ENCODE measurements at places on chromosomes 5 and 9. TPM values are rescaled to one million over a fixed set of nuclear protein-coding genes. Genes with fewer than 3 reads are reported as not detected.
A peak's percentile ranks its signal among the peaks of the same experiment; 100 is the strongest.

DNA sequence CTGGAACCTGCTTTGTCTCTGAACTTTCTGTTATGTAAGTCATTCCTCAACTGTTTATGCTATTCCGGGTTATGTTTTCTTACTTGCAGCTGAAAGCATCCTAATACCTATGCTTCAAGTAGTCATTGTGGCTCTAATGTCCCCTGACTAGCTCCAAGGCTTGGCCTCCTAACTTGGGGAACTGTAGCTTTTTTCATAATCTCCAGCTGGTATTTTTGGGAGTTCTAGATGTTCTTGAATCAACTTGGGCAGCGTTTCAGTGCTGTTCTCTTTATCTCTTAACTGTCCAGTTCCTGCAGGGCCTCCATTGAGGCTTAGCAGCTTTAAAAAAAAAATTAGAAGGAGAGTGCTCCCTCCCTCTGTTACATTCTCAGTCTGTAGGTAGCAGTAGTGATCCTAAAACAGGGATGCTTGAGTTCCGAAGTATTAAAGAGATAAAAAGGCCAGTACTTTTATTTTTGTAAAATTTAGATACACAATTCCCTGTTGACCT lies 100.0 kb upstream of the ACTBL2 start:
- no peak for DNase-seq

DNA sequence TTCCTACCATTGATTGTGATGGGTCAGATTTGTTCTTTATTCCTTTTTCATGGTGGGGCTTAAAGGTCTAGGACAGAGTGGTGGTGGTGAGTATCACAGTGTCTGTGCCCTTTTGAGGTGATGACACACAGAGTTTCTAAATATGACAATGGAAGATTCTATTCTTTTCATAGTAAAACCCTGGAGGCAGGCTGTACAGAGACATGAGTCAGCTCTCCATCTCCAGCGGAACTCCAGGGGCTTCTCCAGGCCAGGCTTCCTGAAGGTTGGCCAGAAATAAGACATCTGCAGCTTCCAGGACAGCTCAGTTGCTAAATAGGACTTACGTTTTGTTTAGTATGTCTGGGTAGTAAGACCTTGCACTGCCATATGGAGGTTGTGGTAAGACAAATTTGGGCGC lies 229.5 kb downstream of the CD180 start:
- peak; percentile 46 for DNase-seq

GRCh38 chr9:6590772-6591384 lies 54.7 kb downstream of the GLDC start:
- DNase-seq, result no peak

DNA sequence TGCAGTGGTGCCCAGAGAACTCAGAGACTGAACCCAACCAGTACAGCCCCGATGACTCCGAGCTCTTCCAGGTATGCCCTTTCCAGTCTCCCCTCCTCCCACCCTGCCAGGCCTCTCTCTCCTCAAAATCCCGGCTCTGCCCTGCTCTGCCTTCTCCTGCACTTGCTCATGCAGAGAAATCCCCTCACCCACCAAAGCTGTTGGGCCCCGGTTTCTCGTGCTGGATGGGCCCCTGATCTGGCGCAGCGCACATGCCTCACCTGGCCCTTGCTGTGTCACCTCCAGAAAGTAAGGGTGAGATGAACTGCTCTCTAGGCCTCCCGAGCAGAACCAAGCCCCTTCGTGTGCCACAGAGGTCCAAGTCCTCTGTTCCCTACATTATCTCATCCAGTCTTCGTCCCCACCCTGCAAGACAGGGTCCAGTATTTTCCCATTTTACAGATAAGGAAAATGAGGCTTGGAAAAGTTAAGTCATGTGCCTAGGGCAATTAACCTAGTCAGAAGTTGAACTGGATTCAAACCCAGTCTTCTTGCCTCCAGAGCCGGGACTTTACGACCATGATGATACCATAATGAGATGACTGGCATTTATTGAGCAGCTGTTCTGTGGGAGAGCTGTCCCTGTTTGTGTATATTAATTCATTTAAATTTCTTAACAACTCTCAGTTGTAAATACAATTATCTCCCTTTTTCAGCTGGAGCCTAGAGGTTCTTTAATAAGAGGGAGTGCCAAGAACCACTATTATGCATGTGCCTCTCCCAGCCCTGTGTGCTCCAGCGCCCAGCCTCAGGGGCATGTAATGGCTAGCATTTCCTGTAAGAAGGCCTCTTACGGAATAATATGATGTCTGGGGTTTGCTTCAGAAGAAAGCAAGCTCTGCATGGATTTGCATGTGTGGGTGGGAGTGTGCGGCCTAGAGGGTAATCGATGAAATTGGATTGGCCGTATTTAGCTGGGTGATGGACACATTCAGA lies 90.7 kb downstream of the PPARGC1B start:
- DNase-seq, result no peak

DNA sequence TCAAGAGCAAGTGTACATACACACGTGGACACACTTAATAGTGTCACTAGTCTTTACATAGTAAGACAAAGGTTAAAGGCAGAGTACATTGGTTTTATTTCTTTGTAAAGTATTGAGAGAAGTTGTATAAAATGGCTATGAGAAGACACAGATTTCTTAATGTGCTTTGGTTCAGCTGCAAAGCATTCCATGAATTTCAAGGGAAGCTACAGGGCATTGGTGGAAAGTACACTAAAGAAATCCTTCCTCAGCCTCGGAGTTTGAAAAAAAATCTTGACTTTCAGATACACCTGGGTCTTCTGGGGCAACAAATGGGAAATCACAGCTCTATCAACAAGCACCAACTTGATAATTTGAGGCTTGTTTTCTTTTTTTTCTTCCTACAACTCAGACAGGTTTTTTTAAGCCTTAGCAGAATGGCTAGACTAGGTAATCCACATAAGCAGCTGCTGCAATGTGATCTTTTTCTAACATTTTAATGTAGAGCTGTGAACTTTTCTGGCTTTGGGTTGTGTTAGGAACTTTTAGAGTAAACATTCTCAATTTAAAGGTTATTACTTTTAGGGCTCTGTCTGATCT lies 140.4 kb upstream of the FST start:
- DNase-seq, result no peak

DNA sequence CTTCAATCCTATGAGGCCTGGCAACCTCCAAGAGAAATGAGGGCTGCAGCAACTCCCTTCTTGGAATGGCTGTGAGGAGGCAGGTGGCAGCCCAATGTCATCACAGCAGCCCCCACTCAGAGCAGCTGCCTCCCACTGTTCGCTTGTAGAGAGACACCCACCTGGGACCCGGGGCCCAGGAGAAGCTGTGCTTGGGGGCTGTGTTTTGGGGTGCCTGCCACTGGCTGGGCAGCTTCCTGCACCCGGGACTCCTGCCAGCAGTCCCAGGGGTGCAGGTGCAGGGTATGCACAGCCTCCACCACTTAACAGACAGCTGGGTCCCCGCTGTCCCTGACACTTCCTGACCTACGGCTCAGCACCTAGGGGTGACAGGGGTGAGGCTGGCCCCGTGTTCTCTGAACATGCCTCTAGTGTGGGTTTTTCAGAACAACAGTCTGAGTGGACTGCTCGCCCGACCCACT lies 26.2 kb downstream of the NIPAL4 start:
- DNase-seq, result no peak

The PKD2L2 gene
- 0.56 TPM for total RNA-seq

The COMMD10 gene
- total RNA-seq, result 42.2 TPM

The EGFL7 gene
- 68.6 TPM for total RNA-seq

The LCN15 gene
- not detected for total RNA-seq
